ENCODE measurements at places on chromosomes 7 and 10.

GRCh38 chr7:150516956-150517745 lies 2.5 kb downstream of the GIMAP7 start:
- DNase-seq: no peak

DNA sequence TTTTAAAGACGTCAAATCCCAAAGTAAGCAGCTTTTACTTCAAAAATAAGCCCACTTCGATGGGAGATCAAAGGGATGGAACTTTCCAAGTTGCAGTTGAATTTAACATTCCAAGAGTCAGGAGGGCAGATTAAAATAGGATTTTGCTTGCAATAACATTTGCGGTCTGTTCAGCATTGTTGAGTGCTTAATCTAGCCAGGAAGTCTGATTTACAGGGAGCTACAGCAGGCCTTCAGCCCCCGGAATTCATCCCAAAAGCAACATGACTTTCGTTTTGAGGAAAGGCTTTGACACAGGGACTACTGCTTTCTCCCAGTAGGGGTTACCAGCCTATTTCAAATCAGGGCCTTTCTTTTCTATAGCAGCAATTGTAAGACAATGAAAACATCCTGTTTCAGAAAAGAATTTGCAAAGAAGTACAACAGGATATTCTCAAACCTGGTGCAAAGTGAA lies 279.6 kb upstream of the PITRM1 start:
- DNase-seq: peak; percentile 97

DNA sequence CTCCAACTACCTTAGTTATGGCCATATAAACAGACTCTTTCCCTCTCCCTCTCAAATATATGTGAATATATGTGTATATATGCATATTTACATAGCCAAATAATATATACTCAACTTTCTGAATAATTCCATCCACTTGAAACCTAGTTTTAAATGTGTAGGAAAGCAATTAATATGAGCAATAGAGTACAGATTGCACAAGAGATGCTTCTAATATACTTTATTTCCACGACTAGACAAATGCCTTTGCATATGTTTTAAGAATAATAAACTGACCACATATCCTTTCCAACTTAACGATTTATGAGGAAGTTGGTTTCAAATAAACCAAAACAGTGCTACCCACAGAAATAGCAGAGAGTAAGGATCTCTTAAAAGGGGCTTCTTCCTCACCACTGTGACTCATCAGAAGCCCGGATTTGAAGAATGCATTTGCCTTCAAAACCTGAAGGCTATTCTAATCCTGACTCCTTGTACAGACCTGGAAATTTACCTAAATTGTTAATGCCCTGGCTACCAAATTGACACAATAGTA lies 266.3 kb downstream of the AHR start:
- peak; percentile 89 for DNase-seq

DNA sequence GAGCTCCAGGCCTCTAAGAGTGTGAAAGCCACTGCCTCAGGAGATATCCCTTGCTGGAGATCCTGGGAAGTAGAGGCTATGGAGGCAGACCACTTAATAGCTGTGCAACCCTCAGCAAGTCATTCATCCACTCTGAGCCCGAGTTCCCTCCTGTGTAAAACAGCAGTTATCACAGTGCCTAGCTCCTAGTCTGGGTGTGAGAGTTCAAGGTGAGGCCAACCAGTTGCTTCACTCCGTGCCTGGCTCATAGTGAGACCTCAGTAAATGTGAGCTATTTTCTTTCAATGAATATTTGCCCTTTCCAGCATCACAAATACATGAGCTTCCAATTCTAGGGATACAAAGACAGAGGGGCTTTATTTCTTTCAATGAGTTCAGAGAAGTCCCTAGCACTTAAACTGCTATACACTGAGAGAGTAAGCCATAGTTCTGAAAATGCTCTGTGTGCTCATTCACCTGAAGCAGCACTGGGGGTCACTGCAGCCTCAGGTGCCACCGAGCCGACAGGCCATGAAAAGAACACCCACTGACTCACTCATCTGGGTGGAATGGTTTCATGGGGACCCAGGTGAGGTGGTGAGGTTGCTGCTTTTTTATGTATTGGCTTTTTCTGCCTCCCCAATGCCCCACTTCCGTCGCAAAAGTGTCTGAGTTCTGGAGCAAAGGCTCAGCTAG lies 259.8 kb downstream of the KCNMA1 start:
- no peak for DNase-seq

DNA sequence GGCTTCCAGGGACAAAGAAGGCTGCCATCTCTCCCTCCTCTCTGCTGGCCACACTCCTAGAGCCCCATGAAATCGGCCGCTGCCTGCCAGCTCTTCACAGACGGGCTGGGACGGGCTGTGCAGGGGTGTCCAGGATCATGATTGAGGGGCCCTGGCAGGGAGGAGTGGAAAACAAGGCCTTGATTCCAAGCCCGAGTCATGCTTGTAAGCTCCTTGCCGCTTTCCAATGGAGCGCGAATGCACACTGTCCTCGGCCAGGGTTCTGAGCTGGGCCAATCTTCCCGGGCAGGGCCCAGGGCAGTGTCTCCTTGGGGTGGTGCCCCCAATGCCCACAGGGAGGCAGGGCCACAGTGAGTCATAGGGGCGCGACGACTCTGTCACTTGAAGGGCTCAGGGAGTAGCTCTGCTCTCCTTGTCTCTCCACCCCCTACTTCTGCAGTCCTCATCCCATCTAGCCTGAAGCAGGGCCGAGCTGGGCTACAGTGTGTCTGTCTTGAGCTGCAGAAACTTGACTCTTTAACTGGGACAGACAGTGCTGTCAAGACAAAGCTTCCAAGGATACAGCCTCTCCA lies 186.2 kb upstream of the SVIL start:
- no peak for DNase-seq

- DNase-seq: peak; percentile 61
Observed at GRCh38 chr10:112950714-112951358, 789 bp downstream of the TCF7L2 start.

- DNase-seq: peak; percentile 94
Observed at GRCh38 chr10:33248638-33249037, 85.8 kb downstream of the NRP1 start.

GRCh38 chr7:91557789-91558404 lies 293.7 kb downstream of the FZD1 start:
- peak; percentile 2 for DNase-seq

GRCh38 chr10:118662228-118663035 lies 67.0 kb upstream of the PRLHR start:
- DNase-seq: no peak

DNA sequence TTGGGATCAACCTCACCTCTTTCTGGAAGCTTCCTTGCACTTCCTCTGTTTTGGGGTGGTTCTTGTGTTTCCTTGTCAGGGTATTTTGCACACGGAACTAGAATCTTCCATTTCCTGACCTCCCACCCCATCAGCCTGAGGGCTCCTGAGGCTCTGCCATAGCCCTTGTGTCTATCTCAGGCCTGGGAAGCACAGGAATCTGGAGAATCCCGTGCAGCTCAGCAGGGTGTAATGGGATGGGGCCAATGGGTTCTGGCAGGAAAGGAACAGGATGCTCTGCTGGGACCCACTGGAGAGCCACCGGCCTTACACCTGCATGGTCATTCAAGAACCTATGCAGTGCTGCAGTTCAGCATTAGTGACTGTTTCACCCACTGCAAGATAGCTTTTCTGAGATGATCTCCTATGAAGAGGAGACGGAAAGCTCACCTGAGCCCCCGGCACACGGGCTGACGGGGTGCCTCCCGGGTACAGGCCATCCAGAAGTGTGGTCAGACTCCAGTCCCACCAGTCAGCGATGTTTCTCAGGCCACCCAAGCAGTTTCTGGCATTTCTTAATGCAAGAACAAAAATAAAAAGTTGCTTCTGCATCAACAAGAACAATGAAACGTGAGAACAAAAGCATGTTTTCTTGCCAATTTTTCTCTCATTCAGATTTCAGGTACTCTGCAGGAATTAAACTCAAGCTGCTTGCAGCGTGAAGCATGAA lies 133.2 kb downstream of the PKD1L1 start:
- no peak for DNase-seq

DNA sequence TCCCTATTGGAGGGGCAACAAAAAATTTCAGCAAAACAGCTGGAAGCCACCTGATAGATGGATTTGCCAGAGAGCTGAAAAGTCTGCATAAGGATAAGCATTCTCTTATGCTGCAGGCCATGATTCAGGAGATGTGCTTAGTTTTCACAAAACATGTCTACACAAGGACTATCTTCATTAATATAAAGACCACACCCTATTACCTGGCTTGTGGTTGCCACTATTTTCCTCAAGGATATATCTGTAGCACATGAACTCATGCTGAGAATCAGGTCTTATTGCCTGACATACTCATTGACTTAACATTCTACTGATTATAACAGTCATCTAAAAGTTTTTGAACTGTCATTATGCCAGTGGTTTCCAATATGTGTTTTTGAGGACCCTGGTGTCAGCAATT lies 7.1 kb upstream of the COL17A1 start:
- DNase-seq: no peak

All from mesenchymal stem cell (in vitro differentiated cells and primary cell).